ENCODE measurements at places on chromosomes 1 and 21. TPM values are rescaled to one million over a fixed set of nuclear protein-coding genes. Genes with fewer than 3 reads are reported as not detected.

KHDC4 gene
- 22.9 TPM for total RNA-seq

CORT gene
- total RNA-seq = 0.23 TPM

RSPH1 gene
- total RNA-seq = 0.93 TPM

PCSK9 gene
- total RNA-seq = 3.1 TPM

UMODL1 gene
- total RNA-seq = not detected
